ENCODE measurements at places on chromosomes 11 and 22.

- peak; percentile 66 for DNase-seq
Measured at GRCh38 chr11:86559311-86559945, 113.0 kb downstream of the ME3 start.

DNA sequence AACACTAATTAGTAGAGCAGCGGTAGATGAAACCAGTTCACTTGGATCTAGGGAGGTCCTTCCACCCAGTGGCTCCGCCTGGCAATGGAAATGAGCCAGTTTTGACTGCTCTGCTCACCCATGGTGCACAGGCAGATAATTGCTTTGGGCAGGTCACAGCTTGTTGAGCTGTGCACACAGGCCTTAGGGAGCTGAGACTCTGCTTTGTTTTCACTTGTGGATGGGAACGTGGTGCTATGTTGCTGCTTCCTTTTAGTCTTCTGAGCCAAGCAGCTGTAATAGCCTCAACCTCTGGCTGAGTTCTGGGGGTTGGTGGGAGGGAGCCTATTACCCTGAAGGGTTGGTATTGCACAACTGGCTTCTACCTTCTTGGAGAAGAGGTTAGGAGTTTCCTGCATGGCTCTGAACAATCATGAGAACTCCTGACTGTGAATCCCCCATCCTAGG, 262.3 kb upstream of the MTNR1B start:
- no peak for DNase-seq

DNA sequence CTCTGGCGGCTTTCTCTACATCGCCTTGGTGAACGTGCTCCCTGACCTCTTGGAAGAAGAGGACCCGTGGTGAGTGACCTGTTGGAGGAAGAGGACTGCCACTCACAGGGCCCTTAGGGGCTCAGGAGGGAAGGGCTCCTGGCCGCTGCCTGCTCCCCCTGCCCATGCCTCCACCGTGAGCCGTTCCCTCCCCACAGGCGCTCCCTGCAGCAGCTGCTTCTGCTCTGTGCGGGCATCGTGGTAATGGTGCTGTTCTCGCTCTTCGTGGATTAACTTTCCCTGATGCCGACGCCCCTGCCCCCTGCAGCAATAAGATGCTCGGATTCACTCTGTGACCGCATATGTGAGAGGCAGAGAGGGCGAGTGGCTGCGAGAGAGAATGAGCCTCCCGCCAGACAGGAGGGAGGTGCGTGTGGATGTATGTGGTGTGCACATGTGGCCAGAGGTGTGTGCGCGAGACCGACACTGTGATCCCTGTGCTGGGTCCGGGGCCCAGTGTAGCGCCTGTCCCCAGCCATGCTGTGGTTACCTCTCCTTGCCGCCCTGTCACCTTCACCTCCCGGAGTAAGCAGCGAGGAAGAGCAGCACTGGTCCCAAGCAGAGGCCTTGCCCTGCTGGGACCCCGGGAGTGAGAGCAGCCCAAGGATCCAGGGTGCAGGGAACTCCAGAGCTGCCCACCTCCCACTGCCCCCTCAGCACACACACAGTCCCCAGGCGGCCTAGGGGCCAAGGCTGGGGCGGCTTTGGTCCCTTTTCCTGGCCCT, 6.9 kb downstream of the SLC39A13 start:
- DNase-seq = no peak

DNA sequence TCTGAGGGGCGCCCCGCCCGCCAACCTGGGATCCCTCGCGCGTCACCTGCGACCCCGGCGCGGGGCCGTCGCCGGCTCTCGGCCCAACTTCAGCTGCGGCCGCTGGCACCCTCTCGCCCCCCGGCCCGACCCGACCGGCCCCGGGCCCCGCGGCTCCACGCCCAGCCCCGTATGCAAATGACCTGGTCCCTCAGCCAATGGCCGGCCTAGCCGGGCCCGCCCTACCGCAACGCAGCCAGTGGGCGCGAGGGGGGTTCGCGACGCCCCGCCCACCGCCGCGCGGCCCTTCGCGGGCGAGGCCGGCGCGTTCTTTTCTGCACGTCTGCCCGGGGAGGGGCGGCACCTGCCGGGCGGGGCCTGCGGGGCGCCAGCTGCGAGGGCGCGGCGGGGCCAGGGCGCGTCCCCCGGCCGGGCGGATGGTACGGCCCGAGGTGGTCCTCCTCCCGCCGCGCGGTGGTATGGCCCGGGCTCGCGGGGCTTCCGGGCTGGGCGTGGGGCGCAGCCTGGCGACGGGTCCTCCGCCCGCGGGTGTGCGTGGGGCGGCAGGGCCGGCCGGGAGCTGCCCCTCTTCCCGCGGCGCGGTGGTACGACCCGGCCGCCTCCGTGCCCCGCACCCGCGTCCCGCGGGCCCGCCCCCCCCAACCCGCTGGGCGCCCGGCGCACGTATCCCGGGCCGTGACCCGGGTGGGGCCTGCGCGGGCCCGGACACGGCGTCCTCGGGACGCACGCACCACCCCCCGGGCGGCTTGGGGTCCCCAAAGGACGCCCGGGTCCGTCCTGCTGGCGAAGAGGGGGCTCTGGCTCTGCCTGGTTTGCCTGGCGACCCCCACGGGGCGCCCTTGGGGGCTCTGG, 7.7 kb upstream of the PHRF1 start:
- peak; percentile 91 for DNase-seq

- DNase-seq = no peak
Measured at GRCh38 chr11:132704781-132705375, 827.4 kb downstream of the OPCML start.

- no peak for DNase-seq
Measured at GRCh38 chr11:132464003-132464342, 1068.3 kb downstream of the OPCML start.

GRCh38 chr11:40134820-40135570, 1324.5 kb downstream of the LRRC4C start:
- DNase-seq = no peak

DNA sequence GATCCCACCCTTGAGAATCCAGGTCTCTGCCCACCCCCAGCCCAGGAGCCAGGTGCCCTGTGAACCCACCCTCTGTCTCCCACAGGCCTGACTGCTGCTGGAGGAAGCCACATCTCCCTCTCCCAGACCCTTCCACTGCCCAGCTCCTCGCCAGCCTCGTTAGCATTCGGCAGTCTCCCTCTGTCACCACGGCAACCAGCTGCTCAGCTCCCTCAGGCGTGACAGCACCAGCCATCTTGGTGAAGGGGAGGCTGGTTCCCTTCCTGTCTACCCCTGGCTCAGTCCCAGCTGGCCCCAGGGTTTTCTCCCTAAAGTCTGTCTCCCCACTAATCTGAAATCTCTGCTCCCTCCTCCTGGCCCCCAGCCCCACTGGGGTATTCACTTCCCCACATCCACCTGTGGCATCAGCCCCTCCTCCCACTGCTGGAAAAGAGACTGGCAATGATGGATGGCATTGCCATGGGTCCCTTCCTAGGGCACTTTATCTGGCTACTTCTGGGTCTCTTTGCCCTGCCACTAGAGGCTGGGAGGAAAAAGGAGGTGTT, 28.1 kb downstream of the NRXN2 start:
- no peak for DNase-seq

DNA sequence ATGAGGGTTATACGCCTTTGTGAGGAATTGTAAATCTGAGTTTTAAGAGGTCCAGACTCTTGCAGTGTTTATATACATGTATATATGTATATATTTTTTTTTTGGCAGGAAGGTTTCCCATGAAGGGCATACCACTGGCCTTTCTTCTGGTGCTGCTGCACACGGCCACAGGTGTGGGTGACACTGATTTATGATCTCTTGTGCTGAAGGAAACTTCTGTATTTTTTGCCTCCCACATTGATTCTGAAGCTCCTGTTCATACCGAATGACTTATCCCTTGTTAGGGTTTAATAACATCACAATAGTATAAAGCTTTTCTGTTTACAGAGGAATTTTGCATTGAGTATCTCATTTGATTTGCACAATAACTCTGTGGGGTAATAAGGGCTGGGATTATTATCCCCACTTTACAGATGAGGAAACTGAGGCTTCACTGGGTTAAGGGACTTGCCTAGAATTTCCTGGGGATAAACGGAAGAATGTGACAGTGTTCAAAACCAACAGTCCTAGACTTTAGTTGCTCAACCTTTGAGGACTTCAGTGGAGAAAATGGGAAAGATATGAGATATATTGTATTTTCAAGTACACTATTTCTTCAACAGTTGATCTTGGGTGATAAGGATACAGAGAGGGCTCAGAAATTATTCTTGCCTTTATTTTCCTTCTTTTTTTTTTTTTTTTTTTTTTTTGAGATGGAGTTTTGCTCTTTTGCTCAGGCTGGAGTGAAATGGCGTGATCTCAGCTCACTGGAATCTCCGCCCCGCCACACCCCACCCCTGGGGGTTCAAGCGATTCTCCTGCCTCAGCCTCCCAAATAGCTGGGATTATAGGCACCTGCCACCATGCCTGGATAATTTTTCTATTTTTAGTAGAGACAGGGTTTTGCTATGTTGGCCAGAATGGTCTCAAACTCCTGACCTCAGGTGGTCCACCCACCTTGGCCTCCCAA, 70.1 kb downstream of the MICAL2 start:
- DNase-seq = no peak

DNA sequence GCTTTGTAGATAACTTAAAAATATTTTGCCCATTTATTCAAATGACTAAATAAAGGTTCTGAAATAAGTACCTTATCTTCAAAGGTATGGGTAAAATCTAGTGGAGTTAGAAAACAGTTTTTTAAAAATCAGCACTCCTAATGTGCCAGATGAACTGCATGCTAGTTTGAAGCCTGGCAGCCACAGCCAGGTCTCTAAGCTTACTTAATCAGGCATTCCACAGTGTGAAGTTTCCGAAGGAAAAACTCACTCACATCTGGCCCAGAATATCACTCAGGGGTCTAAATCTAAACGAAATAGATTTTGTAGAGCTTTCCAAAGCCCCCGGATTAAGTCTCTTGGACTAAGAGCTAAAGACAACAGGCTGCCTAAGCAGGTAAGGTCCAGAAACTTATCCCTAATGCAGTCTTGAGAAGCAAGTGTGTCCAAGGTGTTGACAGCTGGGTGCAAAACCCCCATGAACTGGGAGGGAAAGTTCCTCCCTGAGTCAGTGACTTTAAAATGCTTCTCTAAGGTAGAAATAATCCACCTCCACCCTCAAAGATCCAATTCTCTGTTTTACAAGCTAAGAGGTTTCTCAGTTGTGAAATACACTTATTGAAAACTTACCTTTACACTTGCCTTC, 157.6 kb downstream of the FCHSD2 start:
- DNase-seq = no peak

DNA sequence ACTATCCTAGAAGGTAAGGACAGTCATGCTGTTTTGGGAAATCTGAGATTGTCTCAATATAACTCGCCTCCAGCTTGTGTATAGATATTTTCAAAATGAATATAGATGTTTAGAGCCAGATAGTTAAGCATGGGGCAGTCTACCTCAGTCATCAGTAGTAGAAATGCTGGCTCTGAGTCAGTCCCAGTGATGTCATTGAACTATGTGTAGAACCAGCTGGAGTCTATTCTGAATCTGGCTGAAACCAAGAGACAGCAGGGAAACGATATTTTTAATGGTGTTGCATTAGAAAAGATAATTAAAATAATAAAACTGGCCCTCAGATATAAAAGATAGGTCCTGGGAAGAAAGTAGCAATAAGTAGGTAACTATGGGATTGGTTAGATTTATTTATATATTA, 25.9 kb downstream of the PIWIL4 start:
- no peak for DNase-seq

GRCh38 chr11:76589964-76590950, 80.3 kb downstream of the LRRC32 start:
- DNase-seq = no peak

DNA sequence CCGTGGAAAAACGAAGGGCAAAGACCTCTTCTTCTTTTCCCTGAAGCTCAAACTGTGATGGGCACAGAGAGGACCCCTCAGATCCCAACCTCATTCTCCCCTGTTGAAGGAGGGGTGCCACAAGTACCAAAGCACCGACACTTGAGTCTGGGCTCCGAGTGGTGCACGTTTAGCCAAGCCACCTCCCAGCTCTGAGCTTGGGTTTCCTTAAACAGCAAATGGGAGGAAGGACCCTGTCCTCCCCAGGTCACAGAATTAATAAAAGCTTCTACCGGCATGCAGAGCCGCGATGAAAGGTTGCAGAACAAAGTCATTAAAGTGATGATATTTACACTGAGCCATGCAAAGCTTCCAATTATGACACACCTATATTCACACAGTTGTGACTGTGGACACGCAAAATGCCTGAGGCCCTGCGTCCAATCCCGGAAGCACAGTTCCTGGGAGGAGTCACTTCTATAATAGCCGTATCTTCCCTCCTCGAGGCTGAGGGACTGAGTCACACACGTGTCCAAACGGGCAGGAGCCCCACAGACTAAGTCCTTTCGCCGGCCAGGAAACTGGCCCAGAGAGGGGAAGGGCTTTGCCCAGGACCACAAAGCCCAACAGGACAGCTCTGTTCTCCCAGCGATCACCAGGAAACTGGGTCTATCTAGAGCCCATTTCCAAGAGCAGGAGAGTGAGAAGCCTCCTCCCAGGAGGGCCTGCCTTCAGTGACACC, 922 bp upstream of the CSNK1E start:
- peak; percentile 90 for DNase-seq

All from adrenal gland (tissue), 19 donors.